Effector CD4-positive, alpha-beta T cell (primary cell): ENCODE measurements at places on chromosomes 6 and 20.

GRCh38 chr6:33202799-33203198, 1.7 kb upstream of the HSD17B8 start:
- DNase-seq = no peak

- DNase-seq = no peak
These were observed 348.2 kb downstream of the TFAP2B start for GRCh38 chr6:51166914-51167313.

DNA sequence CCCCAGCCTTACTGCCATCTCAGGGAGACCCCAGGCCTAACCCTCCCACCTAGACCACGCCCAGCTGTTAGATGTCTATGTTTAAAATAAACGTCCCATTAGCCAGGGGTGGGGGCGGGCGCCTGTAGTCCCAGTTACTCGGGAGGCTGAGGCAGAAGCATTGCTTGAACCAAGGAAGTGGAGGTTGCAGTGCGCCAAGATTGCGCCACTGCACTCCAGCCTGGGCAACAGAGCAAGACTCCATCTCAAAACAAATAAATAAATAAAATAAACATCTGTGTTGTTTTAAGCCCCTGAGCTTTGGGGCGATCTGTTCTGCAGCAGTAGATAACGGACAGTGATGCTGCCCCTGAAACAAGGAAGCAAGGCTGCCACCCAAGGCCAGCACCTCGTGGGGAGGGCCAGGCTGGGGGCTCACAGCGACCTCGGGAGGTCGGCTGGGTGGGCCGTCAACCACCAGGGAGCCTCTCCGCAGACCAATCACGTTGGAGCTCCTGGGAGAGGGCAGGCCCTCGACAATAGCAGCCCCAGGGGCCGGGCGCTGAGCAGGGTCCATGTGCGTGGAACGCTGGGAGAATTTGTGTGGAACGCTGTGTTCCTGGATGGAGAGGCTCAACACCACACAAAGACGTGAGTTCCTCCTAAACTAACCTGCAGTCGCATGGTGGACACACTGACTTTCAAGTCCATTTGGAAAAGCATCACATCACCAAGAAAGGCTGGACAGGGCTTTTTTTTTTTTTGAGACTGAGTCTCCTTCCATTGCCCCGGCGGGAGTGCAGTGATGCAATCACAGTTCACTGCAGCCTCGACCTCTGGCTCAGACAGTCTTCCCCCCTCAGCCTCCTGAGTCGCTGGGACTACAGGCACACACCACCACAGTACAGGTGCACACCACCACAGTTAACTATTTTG, 1.0 kb upstream of the HELZ2 start:
- no peak for DNase-seq

- no peak for DNase-seq
These were observed 31.6 kb downstream of the VEGFA start for GRCh38 chr6:43801495-43802181.

DNA sequence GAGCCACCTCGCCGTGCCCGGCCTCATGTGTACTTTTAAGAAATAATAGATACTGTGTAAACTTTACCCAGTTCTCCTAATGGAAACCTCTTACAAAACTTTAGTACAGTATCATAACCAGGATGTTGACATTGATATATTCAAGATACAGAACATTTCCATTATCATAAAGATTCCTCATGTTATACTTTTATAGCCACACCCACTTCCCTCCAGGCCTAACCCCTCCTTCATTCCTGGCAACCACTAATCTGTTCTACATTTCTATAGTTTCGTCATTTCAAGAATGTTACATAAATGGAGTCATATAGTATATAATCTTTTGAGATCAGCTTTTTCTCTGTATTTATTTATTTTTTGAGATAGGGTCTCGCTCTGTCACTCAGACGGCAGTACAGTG, 52.6 kb upstream of the SALL4 start:
- DNase-seq = no peak

- DNase-seq = no peak
These were observed 387.1 kb downstream of the THBS2 start for GRCh38 chr6:168866534-168866933.

- no peak for DNase-seq
These were observed 7.1 kb downstream of the SGK1 start for GRCh38 chr6:134310817-134311216.

DNA sequence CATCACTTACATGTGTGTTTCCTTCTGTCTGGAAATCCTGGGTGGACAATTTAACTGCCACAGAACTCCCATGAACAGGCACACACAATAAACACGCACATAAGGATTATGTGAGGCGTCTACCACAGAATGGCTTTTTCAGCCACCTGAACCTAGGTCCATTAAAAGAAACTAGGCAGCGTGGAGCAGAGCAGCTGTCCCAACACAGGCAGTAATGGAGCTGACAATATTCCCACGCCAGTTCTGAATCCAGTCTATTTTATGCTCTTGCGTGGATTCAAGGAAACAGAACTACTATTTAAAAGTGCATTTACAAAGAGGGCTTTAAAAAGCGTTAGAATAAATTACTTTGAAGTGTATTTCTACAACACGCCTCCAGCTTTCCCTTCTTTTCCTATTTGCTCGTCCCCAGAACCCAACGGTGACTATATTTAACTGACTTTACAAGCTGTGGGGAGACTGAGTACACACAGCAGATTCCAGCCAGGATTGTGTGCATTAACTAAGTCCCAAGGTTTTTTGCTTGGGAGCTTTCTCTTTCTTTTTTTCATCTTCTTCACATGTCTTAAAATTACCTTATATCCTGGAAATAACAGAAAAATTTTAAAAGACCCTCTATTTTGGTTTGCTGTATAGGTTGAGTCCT, 95.9 kb downstream of the GMDS start:
- DNase-seq = no peak

DNA sequence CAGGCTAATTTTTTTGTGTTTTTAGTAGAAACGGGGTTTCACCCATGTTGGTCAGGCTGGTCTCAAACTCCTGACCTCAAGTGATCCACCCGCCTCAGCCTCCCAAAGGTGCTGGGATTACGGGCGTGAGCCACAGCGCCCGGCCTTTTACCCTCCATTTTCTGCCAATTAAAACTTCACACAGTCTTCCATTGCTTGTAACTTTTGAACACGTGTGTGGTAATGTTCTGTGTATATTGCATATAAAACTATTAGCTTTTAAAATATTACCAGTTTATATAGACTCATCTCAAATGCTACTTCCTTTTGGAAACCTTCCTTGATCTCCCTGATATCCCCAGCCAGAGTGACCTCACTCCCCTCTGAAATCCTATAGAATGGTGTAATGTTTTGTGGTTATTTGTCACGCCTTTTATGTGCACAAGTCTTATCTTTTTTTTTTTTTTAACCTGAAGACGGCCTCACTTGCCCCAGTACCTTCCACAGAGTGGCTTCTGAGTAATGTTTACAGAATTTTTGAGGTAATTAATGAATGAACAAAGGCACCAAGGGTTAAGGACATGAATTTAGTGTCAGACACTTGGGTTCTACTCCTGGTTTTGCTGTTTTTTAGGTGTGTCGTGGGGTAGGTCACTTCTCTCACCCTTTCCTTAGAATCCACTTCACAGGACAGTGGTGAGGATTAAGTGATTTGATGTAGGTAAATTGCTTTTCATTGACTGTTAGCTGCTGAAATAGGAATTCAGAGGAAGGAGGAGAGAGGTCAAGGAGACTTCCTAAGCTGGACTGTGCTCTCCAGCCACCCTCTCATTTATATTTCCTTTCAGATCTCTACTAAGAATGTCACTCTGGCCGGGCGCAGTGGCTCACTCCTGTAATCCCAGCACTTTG, 11.2 kb upstream of the MMP24 start:
- DNase-seq = no peak

DNA sequence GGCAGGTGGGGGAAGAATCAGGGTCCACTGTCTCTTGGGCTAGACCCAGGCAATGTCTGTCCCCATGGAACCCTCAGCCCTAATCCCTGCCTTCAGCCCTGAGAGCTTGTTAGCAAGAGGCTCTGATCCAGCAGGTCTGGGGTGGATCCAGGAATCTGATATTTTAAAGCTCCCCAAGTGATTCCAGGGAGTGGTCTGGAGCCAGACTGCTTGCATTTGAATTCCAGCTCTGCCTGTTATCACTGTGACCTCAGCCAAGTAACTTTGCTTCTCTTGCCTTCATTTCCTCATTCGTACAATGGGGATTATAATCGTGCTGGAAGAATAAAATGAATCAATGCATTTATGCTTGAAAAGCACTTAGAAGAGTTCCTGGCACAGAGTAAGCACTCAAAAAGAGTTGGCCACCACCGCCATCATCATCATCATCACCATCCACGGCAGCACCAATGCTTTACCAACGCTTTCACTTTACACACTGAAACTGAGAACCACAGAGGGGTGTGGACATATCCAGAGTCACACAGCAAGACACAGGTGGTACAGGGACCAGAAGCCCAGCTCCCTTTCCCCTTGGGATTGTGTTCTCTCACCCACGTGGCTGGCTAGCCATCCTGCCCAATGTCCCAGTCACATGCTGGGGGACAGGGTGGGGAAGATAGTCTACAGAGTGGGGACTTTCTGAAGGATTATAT, 75.7 kb upstream of the RALY start:
- DNase-seq = no peak

GRCh38 chr6:119463081-119463626, 113.6 kb upstream of the MAN1A1 start:
- DNase-seq = no peak

- no peak for DNase-seq
These were observed 25.6 kb upstream of the FRMD1 start for GRCh38 chr6:168104636-168105035.

- no peak for DNase-seq
These were observed 464.4 kb upstream of the CHD6 start for GRCh38 chr20:42082611-42083010.

DNA sequence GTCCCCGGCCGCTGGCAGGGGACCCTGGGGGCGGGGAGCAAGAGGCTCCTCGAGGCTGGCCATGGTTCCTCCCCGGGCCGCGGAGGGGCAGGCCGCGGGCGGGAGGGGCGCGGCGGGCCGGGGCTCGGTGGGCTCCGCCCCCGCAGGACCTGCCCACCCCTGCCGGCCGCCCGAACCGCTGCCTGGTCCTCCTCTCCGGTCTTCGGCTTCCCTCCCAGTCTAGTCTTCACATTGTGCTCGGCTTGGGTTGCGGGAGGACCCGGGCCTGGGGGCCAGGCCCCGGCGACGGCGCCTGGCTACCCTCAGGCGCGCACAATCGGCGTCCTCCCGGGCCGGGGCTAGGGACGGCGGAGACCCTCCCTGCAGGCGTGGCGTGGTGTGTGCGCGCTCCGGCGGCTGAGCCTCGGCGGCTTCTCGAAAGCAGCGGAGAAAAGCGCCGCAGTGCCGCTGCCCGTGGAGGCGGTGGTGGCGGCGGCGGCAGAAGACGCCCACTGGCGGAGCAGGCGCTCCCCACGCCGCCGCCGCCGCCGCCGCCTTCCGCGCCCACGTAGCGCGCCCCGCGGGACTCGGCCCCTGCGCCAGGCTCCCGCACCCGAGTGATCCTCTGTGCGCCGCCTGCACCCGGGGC, at the start of gene PDE10A:
Gene PDE10A (minus strand): TSS at position 493 of the 628 bp plus-strand sequence. CDS start 430 bp downstream, at position 63.
- DNase-seq = no peak
